ENCODE measurements at places on chromosomes 1 and 21.

DNA sequence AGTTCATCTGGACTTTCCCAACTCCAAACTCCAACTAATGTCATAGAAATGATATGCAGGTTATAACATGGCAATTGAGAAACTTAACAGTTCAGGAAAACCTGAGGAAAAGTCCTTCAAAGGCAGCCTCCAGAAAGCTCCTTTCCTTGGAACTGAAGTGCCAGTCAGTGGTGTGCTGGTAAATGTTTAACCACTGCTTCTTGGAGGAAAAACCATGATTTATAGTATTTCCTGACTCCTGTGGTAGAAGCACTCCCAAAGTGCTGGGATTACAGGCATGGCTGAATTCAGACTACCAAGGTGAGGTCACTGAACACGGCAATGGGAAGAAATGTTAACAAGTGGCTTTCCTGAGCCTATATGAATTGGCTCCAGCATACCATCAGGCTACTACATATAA is 26.7 kb upstream of the ZNHIT6 start:
- no peak for DNase-seq

DNA sequence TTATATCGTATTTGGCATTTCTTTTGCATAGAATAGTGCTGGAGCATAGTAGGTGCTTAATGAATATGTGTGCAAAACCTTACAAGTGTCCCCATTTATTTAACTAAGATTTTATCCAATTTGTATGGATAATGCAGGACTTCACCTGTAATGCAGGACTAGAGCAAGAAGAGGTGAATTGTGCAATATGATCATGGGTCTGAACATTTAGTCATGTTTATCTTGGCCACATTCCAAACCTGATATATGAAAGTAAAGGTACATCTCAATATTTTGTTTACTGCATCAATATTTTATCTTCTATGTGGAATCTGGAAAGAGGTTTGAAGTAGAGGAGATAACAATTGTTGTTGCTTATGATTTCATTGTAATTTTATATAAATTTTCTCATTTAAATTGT is 1626.7 kb upstream of the B3GALT2 start:
- no peak for DNase-seq

DNA sequence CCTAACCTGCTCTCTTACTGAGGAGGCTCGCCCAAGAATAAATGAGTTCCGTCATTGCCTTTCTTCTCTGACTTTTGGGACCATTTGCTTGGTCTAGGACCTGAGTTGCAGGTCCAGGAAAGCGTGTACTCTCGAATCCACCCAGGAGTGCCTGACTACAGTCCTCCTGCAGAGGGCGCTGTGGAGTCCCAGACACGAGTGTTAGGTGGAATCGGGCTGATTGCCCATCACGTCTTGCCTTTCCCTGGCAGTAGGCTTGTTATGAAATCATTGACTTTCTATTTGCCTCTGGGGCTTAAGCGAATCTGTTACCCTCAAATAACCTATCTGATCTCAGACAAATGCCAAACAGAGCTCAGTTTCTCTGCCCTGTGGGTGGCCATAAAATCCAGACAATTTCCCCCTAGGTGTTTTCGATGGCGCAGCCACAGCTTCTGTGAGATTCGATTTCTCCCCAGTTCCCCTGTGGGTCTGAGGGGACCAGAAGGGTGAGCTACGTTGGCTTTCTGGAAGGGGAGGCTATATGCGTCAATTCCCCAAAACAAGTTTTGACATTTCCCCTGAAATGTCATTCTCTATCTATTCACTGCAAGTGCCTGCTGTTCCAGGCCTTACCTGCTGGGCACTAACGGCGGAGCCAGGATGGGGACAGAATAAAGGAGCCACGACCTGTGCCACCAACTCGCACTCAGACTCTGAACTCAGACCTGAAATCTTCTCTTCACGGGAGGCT is at the start of gene IL20:
TSS of gene IL20 (plus strand) at position 685 of the 733 bp plus-strand sequence. CDS start 230 bp downstream, outside the sequence.
- DNase-seq: peak; percentile 84

- no peak for DNase-seq
Observed at GRCh38 chr21:38813547-38813946, 7.8 kb downstream of the ETS2 start.

DNA sequence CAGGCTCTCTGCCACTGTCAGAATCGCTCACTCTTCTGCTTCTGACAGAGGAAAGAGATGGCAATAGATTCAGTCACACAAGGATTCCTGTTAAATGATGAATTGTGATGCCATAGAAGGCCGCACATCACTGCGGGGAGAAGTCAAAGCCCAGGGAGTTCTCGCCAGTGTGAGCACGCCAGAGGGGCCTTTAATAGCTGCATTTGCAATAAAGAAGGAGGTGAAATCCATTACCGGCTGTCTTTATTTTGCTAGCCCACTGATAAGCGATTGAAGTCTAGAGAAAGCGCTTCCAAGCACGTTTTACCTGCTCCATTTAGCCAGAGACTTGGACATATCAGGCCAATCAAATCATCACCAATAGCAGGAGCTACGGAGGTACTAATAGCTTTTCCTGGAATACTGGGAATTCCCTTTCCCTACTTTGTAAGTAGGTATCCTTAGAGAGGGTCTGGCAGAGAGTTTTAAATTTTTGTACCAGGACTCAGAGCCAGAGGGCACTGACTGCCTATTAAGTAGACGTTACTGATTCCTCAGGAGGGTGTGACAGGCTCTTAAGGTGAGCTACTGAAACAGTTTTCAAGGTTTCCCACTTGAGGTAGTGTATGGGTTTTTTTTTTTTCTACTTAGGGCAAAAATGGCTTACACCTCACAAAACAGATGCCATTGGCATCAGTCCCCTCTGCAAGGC is 10.2 kb upstream of the TARBP1 start:
- no peak for DNase-seq

Data from suppressor macrophage treated with lipopolysaccharide for 4 hours (primary cell).